ENCODE measurements at places on chromosomes 3 and 15.

GRCh38 chr15:60235951-60236710, 161.7 kb downstream of the ANXA2 start:
- no peak for DNase-seq

- no peak for DNase-seq
These were observed 319.1 kb downstream of the FHIT start for GRCh38 chr3:60932170-60932569.

- no peak for DNase-seq
These were observed 193.1 kb downstream of the EPHA3 start for GRCh38 chr3:89300526-89300925.

GRCh38 chr15:68808770-68809169, 11.9 kb downstream of the ANP32A start:
- no peak for DNase-seq

- DNase-seq: no peak
These were observed 203.5 kb upstream of the LINGO1 start for GRCh38 chr15:77836121-77836692.

- DNase-seq: no peak
These were observed 58.6 kb downstream of the MAP2K5 start for GRCh38 chr15:67601073-67601472.

DNA sequence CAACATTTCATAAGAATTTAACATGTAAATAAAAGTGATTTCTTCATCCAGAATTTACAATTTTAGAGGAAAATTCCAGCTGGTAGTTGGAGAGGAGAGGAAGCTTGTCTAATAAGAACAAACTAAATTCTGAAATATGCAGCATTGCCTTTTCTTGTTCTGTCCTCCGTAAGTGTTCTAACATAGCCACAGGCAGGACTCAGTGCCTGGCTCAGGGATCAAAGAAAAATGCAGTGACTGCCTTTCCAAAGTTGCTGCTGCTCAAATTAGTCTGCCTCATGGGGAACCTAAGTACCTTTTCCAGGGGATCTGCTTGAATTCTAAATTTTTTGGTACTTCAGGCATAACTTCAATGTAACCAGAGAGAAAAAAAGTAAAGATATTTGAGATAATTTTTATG, 713.0 kb upstream of the CADM2 start:
- no peak for DNase-seq

DNA sequence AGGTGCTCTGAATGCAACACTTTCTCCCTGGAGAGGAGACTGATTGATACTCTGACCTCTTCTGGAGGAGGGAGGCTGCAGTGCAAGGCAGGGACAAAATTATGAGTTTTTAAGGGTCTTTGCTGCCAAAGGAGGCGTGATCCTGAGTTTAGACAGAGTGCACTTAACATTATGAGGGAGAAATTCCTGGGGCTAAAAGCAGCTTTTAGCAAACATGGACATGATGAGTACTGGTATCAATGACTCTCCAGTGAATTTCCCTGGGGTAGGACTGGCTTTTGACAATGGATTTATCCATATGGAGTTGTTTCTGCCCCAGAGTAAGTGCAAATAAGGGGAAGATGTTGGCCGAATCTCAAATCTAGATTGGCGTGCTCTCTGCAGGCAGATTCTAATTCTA, 133.1 kb downstream of the THSD4 start:
- no peak for DNase-seq

Measured in NCI-H1417 treated with DMSO at 0.1 percent for 48 hours (cell line).